ENCODE measurements at places on chromosomes 12 and 14.

DNA sequence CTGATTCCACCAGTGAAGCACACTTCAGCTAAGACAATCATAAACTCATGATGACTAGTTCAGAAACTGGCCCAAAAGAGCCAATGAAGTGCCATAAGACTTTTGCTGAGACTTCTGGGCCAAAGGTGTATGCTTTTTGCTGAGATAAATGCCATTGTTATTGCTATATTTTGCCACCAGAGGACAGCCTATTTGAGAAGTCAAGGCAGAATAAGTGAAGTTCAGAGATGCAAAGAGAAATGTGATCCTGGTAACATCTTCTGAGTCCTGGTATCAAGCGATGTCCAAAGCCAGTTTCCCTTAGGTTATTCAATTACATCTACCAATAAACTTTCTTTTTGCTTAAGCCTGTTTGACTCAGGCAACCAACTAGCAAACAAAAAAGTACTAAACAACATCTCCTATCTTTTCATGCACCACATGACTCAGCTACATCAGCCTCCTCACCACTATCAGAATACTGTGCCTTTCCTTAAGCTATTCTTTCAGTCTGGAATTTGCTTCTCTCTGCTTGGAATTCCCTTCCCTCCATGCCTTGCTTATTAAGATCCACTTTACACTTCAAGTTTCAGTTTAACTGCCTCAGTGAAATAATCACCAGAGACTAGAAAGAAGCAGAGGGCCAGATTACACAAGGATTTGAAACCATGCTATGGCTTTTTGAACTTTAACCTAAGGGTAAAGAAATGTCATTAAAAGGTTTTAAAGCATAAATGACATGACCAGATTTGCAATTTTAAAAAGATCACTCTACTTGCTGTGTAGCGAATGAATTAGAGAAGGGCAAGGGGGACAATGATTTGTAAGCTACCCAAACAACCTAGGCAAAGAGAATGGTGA, 14.0 kb downstream of the CRY1 start:
- DNase-seq = no peak

DNA sequence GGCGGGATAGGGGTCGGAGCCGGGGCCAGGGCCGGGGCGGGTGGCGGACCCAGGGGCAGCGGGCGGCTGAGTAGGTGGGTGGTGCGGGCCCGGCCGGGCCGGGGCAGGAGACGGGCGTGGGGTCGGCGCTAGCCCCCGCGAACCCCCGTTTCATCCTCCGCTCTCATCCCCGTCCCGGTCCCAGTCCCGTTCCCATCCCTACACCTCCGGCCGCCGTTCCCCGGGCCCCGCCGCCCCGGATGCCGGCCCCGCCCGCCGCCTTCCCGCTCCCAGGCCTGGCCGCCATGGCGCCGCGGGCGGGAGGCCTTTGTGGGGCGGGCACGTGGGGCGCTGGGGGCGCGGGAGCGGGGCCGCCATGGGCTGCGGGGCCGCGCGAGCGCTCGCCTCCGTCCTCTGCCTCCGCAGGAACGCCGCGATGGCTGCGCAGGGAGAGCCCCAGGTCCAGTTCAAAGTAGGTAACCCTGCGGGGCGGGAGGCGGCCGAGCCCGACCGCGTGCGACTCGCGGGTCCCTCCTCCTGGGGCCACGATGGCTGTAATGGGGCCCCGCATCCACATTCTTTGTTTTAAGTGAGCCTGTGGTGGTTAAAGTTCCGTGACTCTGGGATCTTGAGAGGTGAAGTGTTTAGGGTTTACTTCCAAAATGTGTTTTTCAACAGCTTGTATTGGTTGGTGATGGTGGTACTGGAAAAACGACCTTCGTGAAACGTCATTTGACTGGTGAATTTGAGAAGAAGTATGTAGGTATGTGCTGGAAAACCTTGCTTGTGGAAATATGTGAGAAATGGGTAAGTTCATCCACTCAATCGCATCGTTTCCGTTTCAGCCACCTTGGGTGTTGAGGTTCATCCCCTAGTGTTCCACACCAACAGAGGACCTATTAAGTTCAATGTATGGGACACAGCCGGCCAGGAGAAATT, 572 bp downstream of the RAN start:
- DNase-seq = no peak

- DNase-seq = no peak
Observed at GRCh38 chr12:122243965-122244364, 18.1 kb upstream of the DIABLO start.

DNA sequence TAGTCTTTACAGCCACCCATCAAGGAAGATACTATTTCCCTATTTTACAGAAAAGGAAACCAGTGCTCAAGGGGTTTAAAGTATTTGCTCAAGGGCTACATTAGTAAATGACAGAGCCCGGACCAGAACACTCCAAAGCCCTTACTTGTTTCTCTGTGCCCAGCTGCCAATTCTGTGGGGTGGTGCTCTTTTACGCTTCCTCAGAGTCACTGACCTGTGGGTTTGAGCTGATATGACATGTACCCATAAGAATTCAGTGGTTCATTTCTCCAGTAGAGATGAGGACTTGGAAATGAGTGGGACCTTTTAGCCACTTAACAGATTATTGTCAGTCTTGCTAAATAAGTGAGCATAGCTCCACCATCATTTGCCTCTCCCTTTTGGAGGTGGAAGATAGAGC, 37.4 kb upstream of the NKX2-8 start:
- peak; percentile 13 for DNase-seq

DNA sequence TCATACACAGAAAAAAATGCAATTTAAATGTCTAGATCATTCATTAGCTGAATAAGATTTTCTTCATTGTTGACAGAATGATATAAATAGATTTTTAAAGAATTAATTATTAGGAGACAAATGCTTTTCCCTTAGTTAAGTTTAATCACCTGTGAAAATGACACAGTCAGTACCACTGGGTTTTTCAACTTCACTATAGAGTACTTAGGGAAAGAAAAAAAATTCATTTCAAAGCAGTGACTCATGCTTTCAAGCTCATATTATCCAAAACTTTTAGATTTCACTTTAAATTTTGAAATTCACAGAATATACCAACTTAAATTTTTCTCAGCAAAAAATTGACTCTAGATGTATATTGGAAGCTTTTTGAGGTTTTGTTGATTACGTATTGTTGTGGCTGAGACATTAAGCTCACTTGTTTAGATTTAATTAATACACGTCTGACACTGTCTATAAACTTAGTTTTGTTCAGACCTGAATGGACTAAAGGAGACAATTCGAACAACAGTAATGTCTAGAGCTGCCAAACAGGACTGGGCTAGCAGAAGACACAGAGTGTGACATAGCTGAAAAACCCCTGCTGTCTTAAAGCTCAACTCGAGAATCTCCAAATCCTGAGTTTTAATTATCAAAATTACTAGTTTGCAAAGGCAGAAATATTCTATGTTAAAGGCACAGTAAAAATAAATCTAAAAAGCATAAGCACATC, 1.6 kb downstream of the MGAT4C start:
- no peak for DNase-seq

GRCh38 chr14:90758959-90759358, 57.3 kb downstream of the TTC7B start:
- DNase-seq = no peak

GRCh38 chr14:100551056-100551455, 36.2 kb downstream of the BEGAIN start:
- no peak for DNase-seq

- no peak for DNase-seq
Observed at GRCh38 chr14:92058006-92058917, 18.4 kb upstream of the TRIP11 start.

DNA sequence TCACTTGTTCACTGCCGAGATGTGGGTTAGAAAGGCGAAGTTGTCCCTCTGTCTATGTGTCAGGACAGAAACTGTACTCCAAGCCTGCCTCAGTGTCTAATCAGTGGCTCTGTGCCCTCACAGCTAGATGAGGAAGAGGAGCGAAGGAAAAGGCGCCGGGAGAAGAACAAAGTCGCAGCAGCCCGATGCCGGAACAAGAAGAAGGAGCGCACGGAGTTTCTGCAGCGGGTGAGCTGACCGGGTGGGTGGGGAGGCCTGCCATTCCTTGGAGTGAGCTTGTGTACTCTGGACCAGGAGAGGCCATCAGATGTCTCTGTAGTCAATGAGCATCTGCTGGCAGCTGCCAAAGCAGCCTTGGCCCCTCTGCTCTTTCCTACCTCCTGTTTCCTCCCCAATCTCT, 33.5 kb downstream of the JDP2 start:
- no peak for DNase-seq

GRCh38 chr14:46432516-46432915, 219.1 kb downstream of the RPL10L start:
- no peak for DNase-seq

DNA sequence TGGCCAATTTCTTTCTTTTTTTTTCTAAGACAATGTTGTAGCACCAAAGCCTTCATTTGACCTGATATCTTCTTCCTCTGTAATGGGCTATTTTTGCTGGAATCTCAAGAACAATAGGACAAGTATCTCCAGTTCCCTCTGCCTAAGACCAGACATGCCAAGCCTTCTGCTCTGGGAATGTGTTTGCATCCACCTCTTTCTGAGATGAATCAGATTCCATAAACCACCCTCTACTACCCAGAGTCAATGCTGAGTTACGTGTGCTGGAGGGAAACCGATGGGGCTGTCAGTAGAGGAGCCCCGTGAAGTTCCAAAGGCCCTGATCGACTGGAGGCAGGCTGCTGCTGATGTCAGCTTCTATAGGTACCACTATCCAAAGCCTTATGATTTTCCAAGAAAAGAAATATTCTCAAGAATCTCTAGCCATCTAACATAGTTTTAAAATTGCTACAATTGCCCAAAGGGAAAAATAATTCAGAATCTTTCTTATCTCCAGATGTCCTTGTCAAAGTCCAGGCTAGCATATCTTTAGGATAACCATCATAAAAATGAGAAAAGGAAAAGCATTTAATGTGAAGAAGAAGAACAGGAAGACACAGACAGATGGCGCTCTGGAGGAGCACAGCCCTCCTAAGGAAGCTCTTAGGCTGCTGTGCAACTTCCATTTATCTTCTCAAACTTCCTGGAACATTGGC, 101.9 kb downstream of the SLC8A3 start:
- DNase-seq = no peak

GRCh38 chr14:103960457-103961055, 18.2 kb upstream of the RD3L start:
- DNase-seq = no peak

DNA sequence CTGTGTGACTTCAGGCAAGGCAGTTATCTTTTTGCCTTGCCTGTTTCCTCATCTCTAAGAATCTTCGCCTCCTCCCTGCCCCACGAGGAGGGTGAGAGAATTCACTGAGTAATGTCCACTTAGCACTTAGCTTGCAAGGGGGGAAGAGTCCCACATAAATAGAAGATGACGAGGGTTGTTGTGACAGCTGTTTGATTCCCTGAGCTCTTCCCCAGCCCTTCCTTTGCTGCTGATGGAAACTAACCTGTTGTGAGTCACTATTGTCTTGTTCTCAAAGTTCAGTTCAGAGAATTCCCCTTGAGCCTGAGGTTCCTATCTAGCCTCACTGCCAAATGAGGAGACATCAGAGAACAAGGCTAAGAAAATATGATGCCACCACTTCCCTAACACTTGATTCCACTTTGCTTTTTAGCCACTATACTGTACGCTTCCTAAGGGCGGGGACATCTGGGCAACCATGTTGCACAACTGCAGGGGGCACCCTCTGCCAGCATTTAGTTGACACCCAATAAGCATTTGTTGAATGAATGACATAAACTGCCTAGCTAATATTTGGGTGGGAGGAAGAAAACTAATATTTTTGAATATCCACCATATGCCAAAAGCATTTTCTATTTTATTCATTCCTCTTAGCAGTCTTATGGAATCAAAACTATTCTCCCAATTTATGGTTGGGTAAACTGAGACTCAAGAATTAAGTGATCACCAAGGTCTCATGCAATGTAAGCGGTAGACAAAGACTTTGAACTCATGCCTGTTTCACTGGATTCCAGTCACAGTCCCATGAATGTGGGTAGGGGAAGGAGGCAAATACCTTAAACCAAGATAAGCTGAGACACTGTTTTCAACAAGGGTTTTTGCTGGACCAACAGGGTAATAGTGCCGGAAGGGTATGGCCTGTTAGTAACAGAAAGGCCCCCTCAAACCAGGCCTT, 77.6 kb downstream of the ZFP36L1 start:
- no peak for DNase-seq

DNA sequence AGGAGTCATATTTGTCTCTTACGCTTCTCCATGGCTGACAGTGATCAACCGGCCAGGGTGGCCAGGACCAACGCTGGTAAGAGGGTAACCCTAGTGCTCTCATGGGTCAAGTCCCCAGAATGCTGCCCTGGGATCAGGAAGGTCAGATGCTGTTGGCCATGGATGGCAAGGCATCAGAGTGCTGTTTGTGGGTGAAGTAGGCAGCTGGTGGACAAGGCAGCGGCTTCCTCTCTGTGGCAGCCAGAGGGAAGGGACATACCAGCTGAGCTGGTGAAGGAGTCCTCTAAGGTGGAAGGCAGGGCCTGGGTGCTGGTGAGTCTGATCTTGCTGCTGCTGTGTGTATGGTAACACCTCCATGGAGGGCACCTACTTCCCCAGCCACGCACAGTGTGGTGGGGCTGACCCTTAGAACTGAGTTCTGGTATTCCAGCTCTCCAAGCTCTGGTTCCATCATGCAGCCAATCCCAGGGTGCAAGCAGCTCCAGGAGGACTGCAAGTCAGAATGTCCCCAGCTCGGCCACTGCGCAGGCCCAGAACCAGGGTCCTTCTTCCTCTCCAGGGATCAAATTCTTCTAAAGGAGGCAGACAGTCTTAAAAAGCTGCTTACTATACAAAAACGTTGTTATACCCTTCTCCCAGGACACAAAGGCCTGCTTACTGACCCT, 13.4 kb upstream of the SMOC1 start:
- no peak for DNase-seq

DNA sequence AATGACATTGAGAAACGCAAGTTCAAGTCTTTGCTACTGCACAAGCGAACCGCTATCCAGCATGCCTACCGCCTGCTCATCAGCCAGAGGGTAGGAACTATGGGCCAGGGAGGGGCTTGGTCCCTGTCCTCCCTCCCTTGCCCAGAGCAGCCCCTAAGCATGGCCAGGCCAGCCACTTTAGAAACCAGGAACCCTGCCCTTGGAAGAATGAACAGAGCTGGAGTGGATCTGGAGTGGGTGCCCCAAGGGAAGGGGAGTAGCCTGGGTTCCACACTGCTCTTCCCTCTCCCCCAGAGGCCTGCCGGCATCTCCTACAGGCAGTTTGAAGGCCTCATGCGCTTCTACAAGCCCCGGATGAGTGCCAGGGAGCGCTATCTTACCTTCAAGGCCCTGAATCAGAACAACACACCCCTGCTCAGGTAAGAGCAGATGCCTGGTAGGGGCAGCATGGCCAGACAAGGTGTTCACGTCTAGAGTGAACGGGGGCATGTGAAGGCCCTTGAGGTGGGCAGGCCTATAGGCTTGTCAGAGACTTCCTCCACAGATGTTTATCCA, 55.8 kb downstream of the TPCN1 start:
- DNase-seq = no peak

- no peak for DNase-seq
Observed at GRCh38 chr12:70543444-70543843, 93.8 kb downstream of the PTPRB start.
